ENCODE measurements at places on chromosomes 4 and X.

DNA sequence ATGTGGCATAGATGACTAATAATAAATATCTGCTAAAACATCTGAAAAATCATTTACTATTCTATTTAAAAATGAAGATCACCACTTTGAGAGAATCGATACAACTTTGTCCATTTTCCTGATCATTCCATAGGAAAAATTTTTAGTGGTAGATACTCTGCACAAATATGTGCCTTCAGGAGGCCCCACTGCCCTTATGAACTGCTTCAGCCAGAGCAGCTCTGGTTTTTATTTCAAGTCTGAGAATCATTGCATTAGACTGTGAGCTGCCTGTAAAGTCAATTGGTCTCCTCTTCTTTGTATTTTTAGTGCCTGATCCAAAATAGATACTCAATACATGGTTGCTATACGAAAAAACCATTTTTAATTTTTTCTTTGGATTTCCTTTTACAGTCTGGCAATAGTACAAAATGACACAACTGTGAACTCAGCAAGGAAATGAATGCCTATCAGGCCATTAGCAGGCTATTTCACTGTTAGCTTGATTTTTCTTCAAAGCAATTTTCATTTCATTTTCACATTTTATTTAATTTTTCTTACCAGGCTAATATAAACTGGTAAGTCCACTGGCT is 69.1 kb downstream of the SHISA3 start:
- no peak overlapping the region for H3K4me3 ChIP-seq
- H3K27me3 ChIP-seq, result no peaks in the 10 kb centered on the region
- DNase-seq, result no peak
- no peak overlapping the region for H3K27ac ChIP-seq

DNA sequence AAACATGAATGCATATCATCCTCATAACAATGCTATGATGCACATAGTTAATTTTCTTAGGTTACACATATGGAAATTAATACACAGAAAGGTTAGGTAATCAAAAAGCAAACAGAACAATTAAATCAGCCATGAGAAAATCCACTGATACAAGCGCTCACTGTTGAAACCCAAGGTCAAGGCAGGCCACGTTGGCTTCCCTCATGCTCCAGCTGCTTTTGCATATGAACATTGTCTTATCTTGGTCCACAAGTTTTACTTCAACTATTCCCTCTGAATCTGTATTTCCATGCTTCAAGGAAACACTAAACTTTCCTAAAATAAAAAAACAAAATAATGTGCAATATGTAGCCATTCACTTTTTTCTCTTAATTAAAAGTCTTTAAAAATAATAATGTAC is 34.5 kb upstream of the PLA2G12A start:
- no peak overlapping the region for H3K4me3 ChIP-seq
- peaks cover 5% of the 10 kb centered on the region for H3K4me1 ChIP-seq
- no peak overlapping the region for H3K27ac ChIP-seq

GRCh38 chr4:100539706-100540105 is 21.9 kb upstream of the EMCN start:
- DNase-seq, result peak; percentile 41
- H3K27ac ChIP-seq, result no peak overlapping the region
- H3K36me3 ChIP-seq, result no peaks in the 10 kb centered on the region
- peaks cover 6% of the 10 kb centered on the region for H3K4me1 ChIP-seq

- H3K4me1 ChIP-seq, result no peaks in the 10 kb centered on the region
- H3K27me3 ChIP-seq, result no peaks in the 10 kb centered on the region
- H3K4me3 ChIP-seq, result no peak overlapping the region
- DNase-seq, result no peak
Observed at GRCh38 chrX:105650986-105651385, 171.4 kb upstream of the NRK start.

GRCh38 chr4:121457278-121457875 is 76.6 kb upstream of the QRFPR start:
- no peaks in the 10 kb centered on the region for H3K36me3 ChIP-seq
- DNase-seq, result no peak
- H3K27me3 ChIP-seq, result peaks cover 61% of the 10 kb centered on the region
- no peak overlapping the region for H3K27ac ChIP-seq
- no peaks in the 10 kb centered on the region for H3K4me1 ChIP-seq

DNA sequence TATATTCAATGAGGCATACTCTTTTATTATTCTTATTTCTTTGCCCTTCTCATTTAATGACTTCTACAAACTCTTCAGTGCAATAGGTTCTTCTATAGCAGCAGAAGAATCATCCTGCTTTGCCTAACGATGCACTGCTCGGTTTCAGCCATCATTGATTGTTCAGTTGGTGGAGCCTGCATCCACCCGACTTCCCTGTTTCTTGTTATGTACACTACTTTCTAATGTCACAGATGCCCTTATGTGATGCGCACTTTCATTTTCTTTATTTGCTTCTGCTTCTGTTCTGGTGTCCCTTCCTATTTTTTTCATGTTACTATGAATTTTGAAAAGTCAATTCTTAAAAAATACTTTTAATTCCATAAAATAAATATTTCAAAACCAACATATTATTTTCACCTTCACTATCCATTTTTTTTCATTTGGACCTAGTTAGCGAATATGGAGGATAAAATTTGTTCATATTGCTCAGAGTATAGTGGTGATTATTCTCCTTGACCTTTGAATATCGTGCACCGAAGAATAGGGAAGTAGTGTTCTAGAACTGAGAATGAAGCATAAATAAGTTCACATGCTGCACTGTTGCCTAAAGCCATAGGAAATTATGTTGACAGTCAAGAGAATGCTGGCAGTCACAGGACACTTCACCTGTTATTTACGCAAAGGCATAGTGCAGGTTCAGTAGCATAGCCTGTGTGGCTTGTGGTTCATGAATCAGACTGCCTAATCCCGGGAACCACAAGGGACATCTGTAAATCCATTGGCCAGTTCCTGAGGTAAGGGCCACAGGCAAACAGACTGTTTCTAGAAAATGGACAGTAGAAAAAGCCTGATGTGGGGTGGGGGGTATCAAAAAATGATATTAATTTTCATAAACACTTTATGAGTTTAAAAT is 21.3 kb upstream of the SFRP2 start:
- no peaks in the 10 kb centered on the region for H3K36me3 ChIP-seq
- H3K27me3 ChIP-seq, result peaks cover 19% of the 10 kb centered on the region
- no peak overlapping the region for H3K27ac ChIP-seq
- no peak for DNase-seq
- peaks cover 6% of the 10 kb centered on the region for H3K4me1 ChIP-seq

- peaks cover 77% of the 10 kb centered on the region for H3K36me3 ChIP-seq
- no peaks in the 10 kb centered on the region for H3K27me3 ChIP-seq
- DNase-seq, result peak; percentile 43
- peaks cover 38% of the 10 kb centered on the region for H3K4me1 ChIP-seq
- peak overlapping the region; percentile 98 for H3K27ac ChIP-seq
- H3K4me3 ChIP-seq, result peak overlapping the region; percentile 88
Observed at GRCh38 chr4:125091-125771, 930 bp downstream of the ZNF718 start.

DNA sequence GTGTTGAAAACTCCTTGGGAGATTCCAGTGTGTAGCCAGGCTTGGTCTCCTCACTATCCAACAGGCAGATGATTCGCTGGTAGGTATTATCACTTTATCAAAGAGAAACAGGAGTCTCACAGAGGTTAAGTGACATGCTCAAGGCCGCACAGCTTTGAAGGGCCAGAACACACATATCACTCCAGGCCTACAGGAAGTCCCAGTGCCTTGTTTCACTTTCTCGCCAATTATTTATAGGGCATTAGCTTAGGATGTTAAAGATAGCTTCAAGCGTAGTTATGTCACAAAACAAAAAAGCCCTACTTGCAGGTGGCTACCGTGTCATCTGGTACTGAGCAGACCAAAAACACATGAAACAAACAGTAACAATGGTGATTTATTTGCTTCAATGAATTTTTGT is 13.2 kb downstream of the ATP8A1 start:
- H3K27me3 ChIP-seq, result no peaks in the 10 kb centered on the region
- DNase-seq, result no peak
- H3K36me3 ChIP-seq, result peaks cover 2% of the 10 kb centered on the region
- H3K27ac ChIP-seq, result peak overlapping the region; percentile 47

GRCh38 chrX:74781507-74782034 is 143.7 kb downstream of the NEXMIF start:
- H3K36me3 ChIP-seq, result no peaks in the 10 kb centered on the region
- H3K4me3 ChIP-seq, result no peak overlapping the region
- no peak for DNase-seq

DNA sequence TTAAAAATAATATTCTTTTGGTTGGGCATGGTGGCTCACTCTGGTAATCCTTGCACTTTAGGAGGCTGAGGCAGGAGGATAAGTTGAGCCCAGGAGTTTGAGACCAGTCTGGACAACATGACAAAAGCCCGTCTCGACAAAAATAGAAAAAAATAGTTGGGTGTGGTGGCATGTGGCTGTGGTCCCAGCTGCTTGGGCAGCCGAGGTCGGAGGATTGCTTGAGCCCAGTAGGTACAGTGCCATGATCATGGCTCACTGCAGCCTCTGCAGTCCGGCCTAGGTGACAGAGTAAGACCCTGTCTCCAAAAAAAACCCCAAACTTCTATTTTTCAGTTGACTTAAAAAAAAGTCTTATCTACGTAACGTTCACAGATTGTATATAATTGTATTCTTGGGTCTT is 23.9 kb downstream of the UBE2K start:
- H3K36me3 ChIP-seq, result peaks cover 22% of the 10 kb centered on the region
- H3K4me3 ChIP-seq, result no peak overlapping the region
- no peak overlapping the region for H3K27ac ChIP-seq
- DNase-seq, result no peak

DNA sequence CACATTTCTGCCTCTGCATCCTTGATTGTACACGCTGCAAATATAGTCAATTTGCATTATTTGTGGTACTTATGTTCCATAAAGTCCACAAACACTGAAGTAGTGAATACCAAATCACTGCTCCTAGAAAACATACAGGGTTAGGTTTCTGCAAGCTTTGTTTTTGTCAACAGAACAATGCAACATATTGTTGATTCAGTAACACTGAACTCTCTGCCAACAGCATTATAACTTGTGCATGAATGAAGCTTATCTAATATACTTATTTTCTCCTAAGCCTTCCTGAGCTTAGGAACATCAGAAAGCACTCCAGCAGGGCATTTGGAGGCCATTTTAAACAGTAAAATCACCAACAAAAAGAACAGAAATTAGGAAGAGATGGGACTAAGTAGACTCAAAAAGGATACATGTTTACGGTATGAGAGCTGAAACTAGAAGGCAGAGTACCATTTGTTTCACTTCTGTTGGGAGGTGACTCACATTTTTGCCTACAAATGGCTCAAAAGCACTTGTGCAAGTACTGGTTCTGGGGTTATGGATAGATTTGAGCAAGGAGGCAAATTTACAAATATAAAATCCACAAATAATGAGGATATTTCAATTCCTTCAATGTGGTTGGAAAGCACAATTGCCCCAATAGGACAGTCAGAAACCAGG is 14.1 kb downstream of the COX18 start:
- H3K27ac ChIP-seq, result no peak overlapping the region
- DNase-seq, result no peak
- peaks cover 5% of the 10 kb centered on the region for H3K4me1 ChIP-seq
- H3K4me3 ChIP-seq, result no peak overlapping the region

- H3K27ac ChIP-seq, result no peak overlapping the region
- H3K4me1 ChIP-seq, result no peaks in the 10 kb centered on the region
- no peak for DNase-seq
- no peak overlapping the region for H3K4me3 ChIP-seq
- no peaks in the 10 kb centered on the region for H3K27me3 ChIP-seq
- H3K36me3 ChIP-seq, result peaks cover 47% of the 10 kb centered on the region
Observed at GRCh38 chrX:2423899-2424298, 76.9 kb downstream of the DHRSX start.

DNA sequence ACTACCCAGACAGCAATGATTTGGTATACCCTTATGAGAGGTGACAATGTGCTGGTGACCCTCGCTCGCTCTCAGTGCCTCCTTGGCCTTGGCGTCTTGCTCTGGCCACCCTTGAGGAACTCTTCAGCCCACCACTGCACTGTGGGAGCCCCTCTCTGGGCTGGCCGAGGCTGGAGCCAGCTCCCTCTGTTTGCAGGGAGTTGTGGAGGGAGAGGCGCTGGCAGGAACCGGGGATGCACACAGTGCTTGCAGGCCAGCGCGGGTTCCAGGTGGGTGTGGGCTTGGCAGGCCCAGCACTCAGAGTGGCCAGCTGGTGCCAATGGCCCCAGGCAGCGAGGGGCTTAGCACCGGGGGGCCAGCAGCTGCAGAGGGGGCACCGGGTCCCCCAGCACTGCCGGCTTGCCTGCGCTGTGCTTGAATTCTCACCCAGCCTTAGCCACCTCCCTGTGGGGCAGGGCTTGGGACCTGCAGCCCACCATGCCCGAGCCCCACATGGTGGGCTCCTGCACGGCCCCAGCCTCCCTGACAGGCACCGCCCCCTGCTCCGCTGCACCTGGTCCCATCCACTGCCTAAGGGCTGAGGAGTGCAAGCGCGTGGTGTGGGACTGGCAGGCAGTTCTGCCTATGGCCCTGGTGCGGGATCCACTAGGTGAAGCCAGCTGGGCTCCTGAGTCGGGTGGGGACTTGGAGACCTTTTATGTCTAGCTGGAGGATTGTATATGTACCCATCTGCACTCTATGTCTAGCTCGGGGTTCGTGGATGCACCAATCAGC is 857.0 kb upstream of the IGFBP7 start:
- no peaks in the 10 kb centered on the region for H3K4me1 ChIP-seq
- no peaks in the 10 kb centered on the region for H3K27me3 ChIP-seq
- no peak overlapping the region for H3K27ac ChIP-seq
- no peak for DNase-seq
- no peaks in the 10 kb centered on the region for H3K36me3 ChIP-seq

DNA sequence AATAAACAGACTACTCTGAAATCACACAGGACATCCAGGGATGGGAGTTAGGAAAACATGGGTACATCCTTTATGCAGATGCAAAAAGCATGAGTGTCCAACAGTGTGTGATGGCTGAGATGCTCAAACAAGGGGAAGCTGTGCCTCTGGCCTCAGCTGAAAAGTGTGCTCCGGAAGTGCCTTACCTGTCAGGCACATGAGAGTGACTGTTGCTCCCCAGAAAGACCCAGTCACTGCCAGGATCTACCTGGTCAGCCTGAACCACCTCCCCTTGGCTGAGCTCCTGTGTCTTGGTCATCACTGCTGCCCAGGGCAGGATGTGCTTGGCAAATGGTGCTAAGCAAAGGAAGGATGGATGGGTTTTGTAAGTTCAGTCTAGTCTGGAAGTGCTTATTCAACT is 4.0 kb downstream of the PPP2R2C start:
- H3K4me3 ChIP-seq, result no peak overlapping the region
- peaks cover 3% of the 10 kb centered on the region for H3K4me1 ChIP-seq
- no peak overlapping the region for H3K27ac ChIP-seq
- no peaks in the 10 kb centered on the region for H3K36me3 ChIP-seq
- peaks cover 45% of the 10 kb centered on the region for H3K27me3 ChIP-seq
- peak; percentile 27 for DNase-seq

GRCh38 chr4:7029212-7029611 is 14.0 kb upstream of the TADA2B start:
- H3K4me3 ChIP-seq, result no peak overlapping the region
- peaks cover 27% of the 10 kb centered on the region for H3K36me3 ChIP-seq
- no peak overlapping the region for H3K27ac ChIP-seq
- DNase-seq, result no peak

- DNase-seq, result no peak
- no peaks in the 10 kb centered on the region for H3K4me1 ChIP-seq
- no peaks in the 10 kb centered on the region for H3K27me3 ChIP-seq
- H3K4me3 ChIP-seq, result no peak overlapping the region
Observed at GRCh38 chr4:186904101-186904500, 180.4 kb upstream of the FAT1 start.
